ENCODE measurements at places on chromosomes 11 and 22.

DNA sequence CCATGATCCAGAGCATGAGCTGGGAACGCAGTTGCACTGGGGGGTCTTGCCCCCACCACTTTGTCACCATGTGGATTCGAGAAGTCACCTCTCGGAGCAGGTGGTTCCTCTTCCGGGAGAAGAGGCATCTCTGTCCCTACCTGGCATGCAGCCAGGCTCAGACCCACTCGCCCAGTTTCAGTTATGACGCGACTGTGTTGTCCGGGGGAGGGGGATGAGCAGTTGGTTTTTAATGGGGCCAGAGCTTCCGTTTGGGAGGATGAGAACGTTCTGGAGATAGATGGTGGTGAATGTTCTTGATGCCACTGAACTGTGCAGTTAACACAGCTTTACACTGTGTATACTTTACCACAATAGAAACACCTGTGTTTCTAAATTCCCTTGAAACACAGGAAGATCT is 41.5 kb downstream of the DHCR7 start:
- no peak for DNase-seq

- no peak for DNase-seq
Observed at GRCh38 chr11:47186700-47187695, 764 bp upstream of the PACSIN3 start.

DNA sequence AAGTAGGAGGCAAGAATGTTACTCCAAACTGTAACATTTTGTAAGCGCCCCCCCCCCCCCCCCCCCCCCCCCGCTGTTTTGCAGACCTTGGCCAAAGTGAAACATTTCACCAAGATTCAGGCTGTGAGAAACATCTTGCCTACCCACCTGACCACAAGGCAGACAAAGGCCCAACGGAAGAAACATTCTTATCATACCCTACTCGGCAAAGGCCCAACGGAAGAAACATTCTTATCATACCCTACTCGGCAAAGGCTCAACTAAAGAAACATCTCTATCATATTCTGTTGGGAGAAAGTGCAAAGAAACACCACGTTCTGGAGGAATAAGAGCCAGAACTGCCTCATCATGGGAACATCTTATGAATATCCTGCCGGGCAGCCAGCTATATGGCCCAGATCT is 117.1 kb downstream of the JRKL start:
- DNase-seq = no peak

- no peak for DNase-seq
Observed at GRCh38 chr11:72750086-72750485, 2.1 kb downstream of the ARAP1 start.

DNA sequence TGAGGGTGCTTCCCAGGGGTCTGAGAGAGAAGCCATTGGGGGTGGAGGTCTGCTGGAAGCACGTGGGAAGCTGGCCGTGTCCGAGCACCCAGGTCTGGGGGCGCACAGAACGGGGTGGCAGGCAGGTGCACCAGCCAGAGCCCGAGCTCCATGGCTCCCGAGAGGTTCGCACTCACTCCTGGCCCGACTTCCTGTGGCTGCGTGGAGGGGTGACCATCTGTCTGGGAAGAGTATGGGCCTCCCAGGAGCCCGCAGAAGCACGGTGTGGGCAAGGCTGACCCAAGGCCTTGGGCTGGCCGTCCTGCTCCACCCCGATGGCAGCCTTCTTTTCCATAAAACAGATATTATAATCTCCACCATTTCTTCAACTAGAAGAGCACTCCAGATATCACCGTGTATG is 256.0 kb upstream of the B3GAT1 start:
- DNase-seq = no peak

DNA sequence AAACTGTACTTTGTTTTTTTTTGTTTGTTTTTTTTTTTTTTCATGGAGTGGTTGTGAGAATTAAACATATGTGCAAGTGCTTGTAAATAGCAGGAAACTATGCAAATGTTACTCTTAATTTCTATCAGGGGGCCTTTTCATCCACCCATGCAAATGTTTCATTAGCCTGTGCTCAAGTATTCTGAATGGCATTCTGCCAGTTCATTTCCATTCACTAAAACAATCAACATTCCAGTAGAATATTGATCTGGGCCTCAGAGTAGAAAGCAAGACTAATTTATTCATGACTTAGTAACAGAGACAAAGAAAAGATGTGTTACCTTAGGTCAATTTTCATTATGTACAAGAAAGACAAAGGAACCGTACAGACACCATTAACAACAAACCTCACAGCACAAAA is 971.4 kb downstream of the DLG2 start:
- DNase-seq = no peak

DNA sequence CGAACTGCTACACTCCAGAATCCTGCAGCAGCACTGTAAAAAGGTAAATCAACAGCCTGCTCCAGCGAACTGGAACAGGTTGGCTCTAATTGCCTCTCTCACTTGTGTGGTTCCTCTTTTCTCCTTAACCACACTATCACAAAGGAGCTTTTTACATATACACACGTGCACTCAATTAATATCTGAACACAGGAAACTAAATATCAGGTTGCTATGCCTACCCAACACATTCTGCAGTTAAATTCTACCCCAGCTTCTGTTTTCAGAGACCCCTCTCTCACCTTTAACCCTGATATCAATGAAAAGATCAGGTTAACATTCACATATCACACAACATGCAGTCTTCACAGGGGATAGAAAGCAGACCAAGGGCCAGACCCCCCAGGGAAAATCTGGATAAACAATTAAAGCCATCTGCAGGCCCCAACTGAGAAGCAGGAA is 11.0 kb downstream of the RBFOX2 start:
- no peak for DNase-seq

- no peak for DNase-seq
Observed at GRCh38 chr11:104134745-104135144, 29.2 kb downstream of the PDGFD start.

- no peak for DNase-seq
Observed at GRCh38 chr11:106399624-106400023, 322.2 kb downstream of the AASDHPPT start.

DNA sequence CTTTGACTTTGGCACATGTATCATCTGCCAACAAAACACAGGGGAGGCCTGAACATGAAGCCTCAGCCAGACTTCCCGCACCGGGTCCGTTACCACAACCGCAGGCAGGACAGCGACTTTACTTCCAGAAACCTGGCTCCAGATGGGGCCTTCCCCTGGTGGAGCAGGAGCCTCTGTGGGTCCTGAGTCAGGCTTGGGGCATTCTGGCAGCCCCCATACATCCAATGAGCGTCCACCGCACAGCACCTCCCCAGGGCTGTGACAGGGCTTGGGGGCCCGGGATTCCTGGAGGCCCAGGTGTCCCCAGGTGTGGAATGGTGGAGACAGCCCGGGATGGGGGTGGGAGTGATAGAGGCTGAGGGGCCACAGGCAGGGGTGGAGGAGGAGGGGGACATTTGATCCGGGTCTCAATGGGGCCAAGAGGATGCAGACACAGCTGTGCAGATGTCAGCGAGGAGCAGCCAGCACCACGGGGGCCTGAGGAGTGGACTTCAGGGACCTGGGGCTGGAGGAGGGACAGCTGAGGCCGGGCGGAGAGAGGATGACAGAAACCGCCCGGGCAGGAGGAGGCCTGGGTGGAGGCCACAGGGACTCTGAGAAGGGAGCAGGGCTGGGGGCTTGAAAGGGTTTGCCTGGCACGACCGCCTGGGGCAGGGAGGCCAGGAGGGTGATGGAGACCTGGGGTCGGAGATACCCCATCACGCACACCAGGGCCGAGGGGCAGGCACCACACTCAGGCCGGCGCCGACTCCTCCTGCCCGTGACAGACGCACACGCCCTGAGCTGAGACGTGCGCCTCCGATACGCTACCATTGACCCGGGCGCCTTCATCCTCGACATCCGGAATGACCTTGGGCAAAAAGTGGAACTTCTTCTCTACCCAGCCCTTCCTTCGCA is 8.6 kb downstream of the TTLL8 start:
- DNase-seq = no peak

DNA sequence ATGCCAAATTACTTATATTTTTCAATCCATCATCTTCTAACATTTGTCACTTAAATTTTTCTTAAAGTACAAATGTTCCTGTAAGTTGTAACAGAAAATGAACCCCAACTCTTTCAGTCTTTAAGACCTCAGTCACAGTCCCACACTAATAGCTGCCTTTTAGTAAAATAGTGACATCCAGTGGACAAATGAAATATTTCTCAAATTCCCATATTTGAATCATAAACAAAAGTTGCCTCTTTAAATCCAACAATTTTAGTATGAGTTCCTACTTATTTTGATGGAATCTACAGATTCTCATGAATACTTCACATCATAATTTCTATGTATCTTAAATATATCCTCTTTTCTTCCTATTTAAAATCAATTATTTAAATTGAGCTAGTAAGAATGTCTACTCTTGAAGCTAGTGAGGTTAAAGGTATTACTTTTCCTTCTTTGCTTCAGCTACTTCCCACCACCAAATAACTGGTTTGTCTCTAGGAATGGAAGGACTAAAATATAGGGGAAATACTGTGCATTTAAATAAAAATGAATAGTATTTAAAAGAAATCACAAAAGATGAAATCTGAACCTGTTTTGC is 9.2 kb downstream of the LIN7C start:
- no peak for DNase-seq

DNA sequence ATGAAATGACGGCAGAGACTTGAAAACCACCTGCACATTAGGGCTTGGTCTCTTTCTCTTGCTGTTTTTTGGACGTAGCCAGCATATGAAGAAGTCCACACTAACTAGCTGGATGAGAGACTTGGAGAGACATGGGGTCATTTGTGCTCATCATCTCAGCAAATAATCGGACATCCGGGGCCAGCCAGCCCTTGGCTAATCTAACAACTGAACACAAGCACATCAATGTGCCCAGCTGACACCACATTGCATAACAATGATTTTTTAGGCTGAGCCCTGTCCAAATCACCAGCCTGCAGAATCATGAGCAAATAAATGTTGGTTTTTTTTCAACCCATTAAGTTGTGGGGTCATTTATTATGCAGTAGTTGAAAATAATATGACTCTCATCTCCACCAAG is 460.3 kb upstream of the LARGE1 start:
- DNase-seq = no peak

DNA sequence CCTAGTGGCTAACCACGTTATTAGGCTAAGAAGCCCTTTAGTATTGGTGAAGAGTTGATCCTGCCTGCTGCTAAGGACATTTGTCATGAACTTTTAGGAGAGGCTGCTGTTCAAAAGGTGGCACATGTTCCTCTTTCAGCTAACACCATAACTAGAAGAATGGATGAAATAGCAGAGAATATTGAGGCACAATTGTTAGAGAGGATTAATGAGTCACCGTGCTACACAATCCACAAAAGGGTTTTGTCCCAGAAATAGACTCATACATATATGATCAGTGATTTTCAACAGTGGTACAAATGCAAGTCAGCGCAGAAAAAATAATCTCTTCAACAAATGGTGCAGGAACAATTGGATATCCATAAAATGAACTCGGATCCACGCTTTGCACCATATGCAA is 7.0 kb upstream of the MSANTD2 start:
- no peak for DNase-seq

DNA sequence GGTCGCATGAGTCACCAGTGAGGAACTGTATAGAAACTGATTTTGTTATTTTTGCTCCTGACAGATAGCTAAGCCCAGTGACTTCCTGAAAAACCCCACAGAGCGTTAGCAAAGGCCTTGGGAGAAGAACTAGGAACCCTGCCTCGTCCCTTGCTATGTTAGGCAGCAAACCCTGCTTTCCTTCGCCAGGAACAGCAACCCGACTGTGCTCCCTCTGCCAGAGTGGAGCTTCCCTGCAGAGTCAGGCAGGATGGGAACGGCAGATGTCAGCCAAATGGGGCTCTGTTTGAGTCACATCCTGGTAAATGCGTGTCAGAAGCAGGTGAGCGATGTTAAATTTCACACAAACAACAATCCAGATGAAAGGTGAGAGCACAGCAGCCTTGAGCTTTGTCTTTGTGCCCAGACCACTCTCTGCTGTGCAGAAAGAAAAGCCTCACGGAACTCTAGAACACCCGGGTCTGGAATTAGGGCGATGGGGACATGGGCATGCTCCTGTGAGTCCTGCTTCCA is 186.6 kb downstream of the ADAMTS15 start:
- no peak for DNase-seq

DNA sequence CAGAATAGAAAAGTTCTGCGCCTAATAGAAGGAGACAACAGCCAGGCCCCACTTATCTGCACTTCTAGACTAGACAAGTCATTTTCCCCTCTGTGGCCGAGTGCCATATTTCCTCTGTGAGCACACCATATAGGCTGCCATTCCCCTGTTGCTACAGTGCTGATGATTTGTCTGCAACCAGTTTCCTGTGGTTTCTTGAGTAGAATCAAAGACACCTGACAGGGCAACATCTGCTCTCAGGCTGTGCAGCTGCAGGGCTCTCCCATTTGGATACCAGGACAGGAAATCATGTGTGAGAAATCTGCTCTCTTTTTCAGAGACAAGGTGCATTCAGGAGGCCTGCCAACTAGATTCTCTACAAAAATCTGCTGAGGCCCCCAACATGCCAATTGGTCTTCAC is 879.3 kb downstream of the DLG2 start:
- DNase-seq = no peak

DNA sequence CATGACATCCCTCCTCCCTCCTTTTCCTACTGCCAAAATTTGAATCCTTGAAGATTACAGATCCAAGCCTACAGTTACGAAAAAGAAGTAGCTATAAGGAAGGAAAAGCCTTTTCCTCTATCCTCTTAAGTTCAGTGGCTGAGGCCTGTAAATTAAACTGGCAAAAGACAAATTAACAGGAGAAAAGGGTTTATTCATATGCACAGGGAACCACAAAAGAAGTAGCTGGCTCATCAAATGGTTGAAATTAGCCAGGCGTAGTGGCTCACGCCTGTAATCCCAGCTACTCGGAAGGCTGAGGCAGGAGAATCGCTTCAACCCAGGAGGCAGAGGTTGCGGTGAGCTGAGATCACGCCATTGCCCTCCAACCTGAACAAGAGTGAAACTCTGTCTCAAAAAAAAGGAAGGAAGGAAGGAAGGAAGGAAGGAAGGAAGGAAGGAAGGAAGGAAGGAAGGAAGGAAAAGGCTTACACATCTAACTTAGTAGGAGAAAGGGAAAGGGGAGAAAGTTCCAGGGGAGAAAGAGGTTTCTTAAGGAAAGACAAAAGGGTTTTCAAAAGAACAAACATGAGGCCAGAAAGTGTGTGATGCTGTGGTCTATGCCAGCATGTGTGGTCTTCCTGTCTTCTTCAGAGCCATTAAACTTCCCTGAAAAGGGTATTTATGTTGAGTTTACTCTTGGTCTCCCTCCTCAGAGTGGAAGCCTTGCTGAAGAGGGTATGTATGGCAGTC is 5.1 kb upstream of the SMPD1 start:
- no peak for DNase-seq

Measured in GM18507 (cell line).